Memory B cell (primary cell): ENCODE measurements at places on chromosomes 6 and 20.

DNA sequence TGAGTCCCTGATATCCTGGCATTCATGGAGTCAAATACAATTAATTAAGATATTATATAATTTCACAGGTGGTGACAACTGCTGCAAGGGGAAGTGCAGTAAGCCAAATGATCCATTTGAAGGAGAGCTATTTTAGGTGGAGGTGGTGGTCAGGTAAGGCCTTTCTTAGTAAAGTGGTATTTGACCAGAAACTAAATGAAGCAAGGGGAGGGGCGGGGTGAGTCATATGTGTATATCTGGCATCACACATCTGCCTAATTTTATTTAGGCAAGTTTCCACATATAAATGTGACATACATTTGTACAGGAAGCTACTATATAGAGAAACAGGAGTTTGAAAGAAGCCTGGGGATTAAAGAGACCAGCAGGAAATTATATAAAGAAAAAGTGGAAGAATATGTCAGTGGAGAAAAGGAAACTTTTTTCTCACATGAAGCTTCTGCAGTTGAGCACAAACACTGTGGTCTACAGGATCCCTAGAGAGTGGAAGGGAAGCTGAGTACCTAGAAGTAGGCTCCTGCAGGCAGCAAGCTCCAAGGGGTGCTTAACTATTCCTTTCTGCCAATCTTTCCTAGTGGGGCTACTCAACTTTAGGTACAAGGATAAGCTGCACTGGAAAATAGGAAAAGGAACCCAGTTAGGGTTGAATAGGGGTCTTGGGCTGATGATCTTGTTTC, 99.6 kb downstream of the OGFRL1 start:
- no peak for DNase-seq
- no peaks in the 10 kb centered on the region for H3K4me1 ChIP-seq

DNA sequence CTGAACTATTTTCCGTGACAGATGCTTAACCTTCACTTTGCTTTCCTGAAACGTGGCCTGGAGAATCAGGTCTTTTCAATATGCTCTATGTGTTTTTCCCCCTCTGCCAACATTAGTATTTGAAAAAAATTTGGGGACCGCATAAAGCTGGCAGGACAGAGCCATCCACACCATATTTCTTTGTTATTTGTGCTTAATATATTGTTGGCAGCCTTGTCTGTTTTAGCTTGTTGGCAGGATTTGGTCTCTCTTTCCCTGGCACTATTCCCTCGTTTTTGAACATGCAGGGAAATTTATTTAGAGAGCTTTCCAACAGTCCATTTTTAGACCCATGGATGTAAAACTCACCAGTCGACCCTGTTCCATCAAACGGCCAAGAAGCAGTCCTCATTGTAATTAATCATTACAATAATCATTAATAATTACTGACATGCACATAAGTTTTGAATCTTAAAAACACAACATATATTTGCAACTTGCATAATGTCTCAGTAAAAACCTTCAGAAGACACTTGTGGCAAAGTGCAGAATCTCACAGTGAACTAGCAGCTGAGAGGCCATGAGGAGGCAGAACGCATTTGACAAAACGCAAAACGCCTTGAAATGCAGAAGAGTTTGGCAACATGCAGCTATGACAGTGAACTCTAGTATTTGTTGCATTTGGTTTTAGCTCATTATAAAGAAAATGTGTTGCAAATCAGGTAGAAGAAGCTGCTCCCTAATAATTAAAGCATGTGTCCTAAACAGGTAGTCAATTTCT, 514.2 kb downstream of the C6orf118 start:
- no peak for DNase-seq
- H3K27me3 ChIP-seq, result no peaks in the 10 kb centered on the region
- H3K4me3 ChIP-seq, result no peak overlapping the region
- no peaks in the 10 kb centered on the region for H3K4me1 ChIP-seq

- peaks cover 10% of the 10 kb centered on the region for H3K27me3 ChIP-seq
- DNase-seq, result no peak
- no peaks in the 10 kb centered on the region for H3K4me1 ChIP-seq
- no peak overlapping the region for H3K27ac ChIP-seq
- H3K36me3 ChIP-seq, result no peaks in the 10 kb centered on the region
- no peak overlapping the region for H3K4me3 ChIP-seq
These were observed 78.9 kb upstream of the HEY2 start for GRCh38 chr6:125670568-125670967.

DNA sequence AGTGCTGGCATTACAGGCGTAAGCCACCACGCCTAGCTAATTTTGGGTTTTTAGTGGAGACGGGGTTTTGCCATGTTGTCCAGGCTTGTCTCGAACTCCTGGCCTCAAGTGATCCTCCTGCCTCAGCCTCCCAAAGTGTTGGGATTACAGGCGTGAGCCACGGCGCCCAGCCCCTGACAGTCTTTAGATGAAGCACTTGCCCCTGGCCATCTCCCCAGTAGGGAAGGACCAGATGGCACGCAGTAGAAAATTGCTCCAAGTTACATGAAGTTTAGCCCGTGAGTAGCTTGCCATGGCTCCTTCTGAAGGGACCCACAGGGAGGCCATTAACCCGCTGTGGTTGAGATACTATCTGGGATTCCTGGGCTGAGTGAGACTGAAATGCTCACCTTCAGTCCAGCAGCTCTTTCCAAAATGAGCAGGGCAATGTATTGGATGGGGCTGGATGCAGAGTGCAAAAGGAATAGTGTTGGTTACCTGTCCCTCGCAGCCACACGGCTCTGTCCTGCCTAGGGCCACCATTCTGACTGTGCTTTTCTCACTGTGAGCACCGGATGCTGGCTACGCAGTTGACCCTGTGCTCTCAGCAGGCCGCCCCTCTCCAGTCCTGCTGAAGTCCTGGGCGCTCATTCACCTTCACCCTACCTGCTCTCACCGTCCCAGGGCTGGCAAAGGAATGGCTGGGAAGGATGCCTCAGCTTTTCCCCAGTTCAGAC, 66.9 kb downstream of the EFCAB8 start:
- no peak overlapping the region for H3K27ac ChIP-seq
- no peaks in the 10 kb centered on the region for H3K4me1 ChIP-seq
- no peak for DNase-seq
- H3K36me3 ChIP-seq, result no peaks in the 10 kb centered on the region
- H3K4me3 ChIP-seq, result no peak overlapping the region

GRCh38 chr6:113763876-113764275, 93.3 kb upstream of the MARCKS start:
- H3K36me3 ChIP-seq, result no peaks in the 10 kb centered on the region
- no peak for DNase-seq
- H3K4me3 ChIP-seq, result no peak overlapping the region
